Epithelial cell of proximal tubule (primary cell): ENCODE measurements at places on chromosomes 1 and 21. TPM values are rescaled to one million over a fixed set of nuclear protein-coding genes. Genes with fewer than 3 reads are reported as not detected.

Gene RHEX
- total RNA-seq, result 0.29 and 0.58 TPM in 2 replicates

Gene LCE6A
- not detected in 2 replicates for total RNA-seq

Gene WNT3A
- not detected in 2 replicates for total RNA-seq

Gene PLCH2
- total RNA-seq, result 0.07 and 0.12 TPM in 2 replicates

Gene ADORA1
- 3.7 and 12.3 TPM in 2 replicates for total RNA-seq
